ENCODE measurements at places on chromosomes 2 and 18.
A peak's percentile ranks its signal among the peaks of the same experiment; 100 is the strongest.

DNA sequence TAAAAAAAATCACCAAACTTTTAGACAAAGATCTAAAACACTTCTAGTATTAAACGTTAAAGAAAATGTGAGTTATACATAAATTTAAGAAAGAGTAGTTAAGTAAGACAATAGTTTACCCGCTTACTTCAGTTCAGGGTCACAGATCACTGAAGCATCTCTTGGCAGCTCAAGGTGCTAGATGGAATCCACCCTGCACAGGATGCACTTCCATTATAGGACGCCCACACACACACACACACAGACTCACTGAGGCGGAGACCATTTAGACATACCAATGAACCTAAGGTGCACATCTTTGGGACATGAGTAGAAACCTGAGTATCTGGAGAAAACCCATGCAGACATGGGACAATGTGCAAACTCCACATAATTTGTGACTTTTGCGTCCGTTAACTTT is 630.6 kb upstream of the ZNF804A start:
- no peak for DNase-seq

DNA sequence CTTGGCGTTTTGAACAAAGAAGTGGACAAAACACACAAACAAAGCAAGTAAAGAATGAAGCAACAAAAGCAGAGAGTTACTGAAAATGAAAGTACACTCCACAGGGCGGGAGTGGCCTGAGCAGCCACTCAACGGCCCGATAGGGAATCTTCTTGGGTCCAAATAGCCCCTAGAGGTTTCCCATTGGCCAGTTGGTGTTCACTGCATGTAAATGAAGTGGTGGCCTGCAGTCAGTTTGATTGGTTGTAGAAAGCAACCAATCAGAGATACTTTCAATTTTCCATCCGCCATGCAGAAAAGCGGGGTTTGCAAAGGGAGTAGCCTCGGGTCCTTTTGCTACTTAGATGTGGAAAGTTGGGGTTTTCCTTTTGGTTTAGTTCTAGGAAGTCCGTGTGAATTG is 31.6 kb downstream of the CYBRD1 start:
- DNase-seq = no peak

DNA sequence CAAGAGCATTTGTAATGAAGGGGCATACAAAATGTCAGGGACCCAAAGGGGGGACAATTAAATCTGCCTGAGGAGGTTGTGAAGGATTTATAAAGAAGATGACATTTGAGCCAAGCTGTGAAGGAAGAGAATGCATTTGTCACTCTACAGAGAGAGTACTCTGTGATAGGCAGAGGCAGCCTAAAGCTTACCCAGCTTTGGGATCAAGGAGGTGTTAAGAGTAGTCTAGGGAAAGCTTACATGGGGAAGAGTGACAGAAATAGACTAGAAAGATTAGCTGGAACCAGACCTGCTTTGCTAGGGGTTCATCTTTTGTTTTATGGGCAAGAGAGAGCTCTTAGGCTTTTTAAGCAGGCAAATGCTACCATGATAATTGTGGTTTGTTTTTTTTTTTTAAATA is 169.1 kb upstream of the CYP26B1 start:
- DNase-seq = no peak

DNA sequence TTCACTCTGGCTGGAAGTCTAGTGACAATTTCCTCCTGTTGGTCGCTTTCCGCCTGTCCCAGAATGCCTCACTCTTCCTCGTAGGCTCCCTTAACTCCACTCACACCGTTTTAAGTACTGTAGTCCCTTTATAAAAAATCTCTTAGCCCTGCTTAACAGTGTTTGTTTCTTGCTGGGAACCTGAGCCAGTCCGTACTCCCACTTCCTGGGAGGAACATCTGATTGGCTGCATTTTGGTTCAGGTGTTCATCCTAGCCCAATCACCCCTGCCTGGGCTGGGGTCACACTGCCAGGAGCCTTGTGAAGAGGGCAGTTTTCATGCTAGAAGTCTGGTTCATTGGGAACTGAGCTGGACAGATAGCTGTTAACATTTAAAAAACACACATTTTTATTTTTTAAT is 25.6 kb upstream of the TOGARAM2 start:
- no peak for DNase-seq

DNA sequence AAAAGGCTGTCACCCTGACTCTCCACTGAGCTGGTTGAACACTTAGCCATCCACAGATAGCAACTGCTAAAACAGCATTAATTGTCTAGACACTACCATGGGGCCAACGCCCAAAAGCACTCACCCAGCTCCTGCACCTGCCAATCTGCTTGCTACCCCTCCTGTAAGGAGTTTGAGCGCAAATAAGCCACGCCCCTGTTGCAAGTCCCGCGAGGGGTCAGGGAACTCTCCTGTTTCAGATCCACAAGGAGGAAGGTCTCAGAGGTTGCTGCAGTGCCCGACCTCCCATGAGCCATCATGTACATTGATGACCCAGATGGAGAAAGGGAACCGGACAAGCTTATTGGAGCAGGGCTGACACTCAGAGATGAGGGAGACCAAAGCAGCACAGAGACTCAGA is 106.8 kb downstream of the ZNF516 start:
- no peak for DNase-seq

DNA sequence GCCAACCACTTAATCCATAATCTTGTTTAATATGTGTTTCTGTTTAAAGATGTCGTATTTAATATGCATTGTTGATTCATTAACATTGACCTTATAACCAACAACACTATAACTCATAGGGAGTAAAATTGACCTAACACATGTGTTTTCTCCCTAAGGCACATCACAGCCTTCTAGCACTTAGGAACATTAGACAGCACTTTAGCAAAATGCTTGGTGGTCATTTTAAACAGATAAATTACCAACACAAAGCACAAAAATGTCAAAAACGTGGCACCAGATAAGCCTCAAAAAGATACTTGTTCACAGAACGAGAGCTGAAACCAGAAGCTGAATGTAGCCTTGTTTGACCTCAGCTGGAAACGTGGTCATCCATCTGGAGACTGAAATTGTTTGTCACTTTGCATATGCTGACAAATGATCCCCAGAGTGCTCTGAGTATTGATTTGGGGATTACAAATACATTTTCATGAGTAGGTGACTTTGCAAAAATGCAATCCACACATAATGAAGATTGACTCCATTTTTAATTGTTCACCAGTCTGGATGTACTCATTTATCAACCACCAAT is 139.2 kb downstream of the CCDC102B start:
- no peak for DNase-seq

DNA sequence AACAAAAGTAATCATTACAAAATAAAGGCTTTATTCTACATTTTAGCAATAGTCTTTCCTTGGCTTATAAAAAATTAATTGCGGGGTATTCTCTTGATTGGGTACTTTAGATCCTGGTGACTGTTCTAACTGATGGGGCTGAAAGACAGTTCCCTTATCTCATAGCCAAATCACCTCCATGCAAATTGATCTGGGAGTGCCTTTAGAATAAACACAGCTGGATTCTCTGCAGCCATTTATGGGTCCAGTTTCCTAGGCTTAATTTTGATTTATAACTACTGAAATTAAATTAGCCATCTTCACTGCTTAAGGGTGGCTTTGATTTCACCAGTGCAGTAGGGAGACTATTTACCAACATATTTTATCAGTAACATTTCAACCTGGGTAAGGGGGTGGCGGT is 337.1 kb downstream of the NRXN1 start:
- no peak for DNase-seq

DNA sequence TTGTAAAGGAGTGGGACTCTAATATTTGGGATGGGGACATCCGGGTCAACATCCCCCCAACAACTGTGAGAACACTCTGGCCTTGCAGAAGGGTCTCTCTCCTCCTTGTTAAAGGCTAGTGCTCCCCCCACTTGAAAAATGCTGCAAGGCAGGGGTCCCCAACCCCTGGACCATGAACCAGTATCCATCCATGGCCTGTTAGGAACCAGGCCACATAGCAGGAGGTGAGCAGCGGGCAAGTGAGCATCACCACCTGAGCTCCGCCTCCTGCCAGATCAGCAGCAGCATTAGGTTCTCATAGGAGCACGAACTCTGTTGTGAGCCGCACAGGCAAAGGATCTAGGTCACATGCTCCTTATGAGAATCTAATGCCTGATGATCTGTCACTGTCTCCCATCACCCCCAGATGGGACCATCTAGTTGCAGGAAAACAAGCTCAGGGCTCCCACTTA is 243.9 kb upstream of the ID2 start:
- DNase-seq = no peak

DNA sequence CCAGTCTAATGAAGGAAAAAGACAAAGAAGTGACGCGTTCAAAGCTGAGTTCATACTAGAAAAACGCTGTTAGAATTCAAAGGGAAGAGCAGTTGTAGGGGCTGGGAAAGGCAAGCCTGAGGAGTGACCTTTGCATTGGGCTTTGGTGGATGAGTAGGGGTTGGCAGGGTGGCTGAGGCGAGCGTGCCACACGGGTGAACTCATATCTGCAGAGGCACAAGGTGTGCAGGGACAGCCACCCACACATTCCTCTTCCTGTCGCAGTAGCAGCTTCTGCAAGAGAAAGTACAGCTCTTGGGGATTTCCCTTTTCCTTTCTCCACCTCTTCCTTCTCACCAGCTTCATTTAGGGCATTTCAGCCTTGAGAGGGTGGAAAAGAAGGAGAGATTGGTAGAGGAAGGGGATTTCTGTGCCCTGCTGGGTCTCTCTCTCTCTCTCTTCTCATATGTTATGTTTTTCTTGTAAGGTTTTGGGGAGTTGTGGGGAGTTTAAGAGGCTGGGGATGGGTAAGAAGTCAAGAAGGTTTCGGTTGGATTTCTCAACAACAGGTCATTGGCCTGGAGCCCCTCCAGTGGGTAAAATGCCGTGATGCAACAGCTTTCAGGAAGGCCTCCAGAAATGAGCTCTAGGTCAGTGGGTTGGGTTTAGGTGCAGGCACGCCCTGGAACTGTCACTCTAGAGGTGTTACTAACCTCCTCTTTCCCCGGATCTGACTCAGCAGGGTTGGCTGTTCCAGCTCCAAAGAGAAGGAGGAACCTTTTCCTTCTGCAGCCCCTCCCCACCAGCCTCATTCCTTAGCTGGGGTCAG is 40.1 kb downstream of the ODC1 start:
- peak; percentile 85 for DNase-seq

GRCh38 chr2:25301453-25302352 is 40.0 kb downstream of the DNMT3A start:
- DNase-seq = peak; percentile 94

GRCh38 chr18:55510809-55511208 is 77.2 kb downstream of the TCF4 start:
- DNase-seq = no peak

Measured in activated CD4-positive, alpha-beta memory T cell treated with anti-CD3 and anti-CD28 coated beads for 36 hours (primary cell).